LNCaP clone FGC (cell line): ENCODE measurements at places on chromosomes 1 and 21.
A peak's percentile ranks its signal among the peaks of the same experiment; 100 is the strongest.

- DNase-seq = no peak
Observed at GRCh38 chr1:247914941-247915662, 5.0 kb upstream of the OR2T8 start.

DNA sequence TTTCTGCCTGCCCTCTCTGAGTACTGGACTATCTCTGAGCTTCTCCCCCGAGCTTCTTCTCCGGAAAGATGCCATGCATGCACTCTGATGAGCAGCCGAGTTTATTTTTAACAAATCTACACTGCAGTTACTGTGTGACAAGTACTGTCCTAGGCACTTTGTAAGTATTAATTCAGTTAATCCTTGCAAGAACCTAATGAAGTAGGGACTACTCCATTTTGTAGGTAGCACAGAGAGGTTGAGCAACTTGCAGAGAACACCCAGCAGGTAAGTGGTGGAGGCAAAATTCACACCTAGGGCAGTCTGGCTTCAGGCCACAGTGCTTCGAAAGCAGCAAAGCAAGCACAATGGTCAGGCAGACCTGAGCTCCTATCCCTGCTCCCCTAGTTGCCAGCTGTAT, 3.8 kb upstream of the TAL1 start:
- no peak for DNase-seq

- no peak for DNase-seq
Observed at GRCh38 chr1:203799971-203800370, 4.5 kb downstream of the ZBED6 start.

DNA sequence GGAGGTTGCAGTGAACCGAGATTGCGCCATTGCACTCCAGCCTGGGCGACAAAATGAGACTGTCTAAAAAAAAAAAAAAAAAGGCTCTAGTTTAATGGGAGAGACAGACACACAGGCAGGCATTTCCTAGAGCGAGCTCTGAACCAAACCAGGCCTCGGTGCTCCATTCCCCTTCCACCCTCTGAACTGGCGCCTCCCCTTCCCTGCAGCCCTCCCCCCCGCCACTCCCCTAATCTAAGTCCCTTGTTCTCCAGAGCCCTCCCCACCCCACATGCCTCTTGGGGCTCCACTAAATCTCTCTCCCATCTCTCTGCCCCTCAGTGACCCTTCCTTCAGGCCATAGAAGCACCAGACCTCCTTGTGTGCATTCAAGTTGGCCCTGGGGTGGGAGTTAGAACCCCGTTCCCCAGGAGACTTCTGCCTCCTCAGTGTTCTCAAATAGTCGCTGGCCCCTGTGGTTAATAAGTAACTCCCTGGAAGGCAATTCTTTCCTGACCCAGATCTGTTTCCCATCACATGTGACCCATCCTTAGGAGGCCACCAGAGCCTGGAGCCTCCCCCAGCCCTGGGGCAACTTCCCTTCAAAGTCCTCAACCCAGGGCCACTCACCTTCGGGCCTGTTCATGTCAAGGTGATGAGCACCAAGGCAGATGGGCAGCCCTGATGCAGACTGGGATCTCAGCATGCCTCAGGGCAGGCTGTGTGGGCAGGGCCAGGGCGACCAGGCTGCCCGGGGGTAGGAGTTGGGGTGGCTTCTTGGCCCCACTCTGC, 42.6 kb upstream of the EPB41 start:
- DNase-seq = no peak

- DNase-seq = no peak
Observed at GRCh38 chr1:7524341-7525337, 246.5 kb upstream of the VAMP3 start.

DNA sequence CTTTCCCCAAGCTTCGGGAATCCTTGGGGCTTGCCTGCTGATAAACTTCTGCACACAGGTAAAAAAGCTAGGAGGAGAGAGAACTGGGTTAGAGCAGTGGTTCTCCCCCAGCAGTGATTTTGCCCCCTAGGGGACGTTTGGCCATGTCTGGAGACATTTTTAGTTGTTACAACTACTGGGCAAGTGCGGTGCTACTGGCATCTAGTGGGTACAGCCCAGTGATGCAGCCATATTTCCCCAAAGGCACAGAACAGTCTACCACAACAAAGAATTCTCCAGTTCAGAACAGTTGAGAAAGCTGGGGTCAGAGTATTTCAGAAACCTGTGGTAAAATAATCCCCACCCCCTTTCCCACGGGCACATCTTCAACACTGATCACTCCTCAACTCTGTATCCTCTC, 41.3 kb downstream of the LRRC71 start:
- no peak for DNase-seq

DNA sequence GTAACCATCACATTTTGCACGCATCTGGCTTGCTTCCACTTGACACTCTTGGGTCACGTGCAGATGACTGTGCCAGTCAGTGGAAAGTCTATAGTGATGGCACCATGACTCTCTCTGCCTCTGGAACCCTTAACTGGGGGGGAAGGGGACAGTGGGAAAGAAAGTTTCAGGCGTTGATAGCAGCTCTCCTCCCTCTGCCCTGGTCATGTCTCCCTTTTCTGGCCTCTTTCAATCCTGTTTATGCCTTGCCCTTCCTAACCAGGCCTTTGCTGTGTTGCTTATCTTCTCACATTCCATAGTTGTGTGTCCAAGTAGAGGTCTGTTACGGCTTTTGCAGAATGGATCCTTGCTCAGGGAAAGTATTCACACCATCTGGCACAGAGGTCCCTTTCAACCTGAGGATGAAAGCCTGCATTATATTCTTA, 93.5 kb downstream of the NRDC start:
- DNase-seq = no peak

DNA sequence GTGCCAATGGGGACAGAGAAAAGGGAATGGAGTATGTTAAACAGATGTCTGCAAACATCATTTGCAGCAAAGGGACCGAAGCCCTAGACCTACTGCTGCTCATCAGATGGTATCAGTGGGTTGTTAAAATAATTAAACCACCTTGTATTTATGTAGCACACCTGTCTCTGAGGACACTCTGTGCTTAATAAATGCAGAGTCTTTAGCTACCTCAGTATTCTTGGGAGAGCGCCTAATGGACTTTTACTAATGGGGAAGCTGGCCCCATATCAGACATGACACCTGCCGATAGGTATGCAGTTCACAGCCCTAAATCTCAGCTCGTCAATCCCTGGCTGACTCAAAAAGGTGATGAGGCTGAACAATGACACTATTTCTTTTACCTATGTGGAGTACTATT, 54.4 kb downstream of the SYT6 start:
- peak; percentile 28 for DNase-seq

DNA sequence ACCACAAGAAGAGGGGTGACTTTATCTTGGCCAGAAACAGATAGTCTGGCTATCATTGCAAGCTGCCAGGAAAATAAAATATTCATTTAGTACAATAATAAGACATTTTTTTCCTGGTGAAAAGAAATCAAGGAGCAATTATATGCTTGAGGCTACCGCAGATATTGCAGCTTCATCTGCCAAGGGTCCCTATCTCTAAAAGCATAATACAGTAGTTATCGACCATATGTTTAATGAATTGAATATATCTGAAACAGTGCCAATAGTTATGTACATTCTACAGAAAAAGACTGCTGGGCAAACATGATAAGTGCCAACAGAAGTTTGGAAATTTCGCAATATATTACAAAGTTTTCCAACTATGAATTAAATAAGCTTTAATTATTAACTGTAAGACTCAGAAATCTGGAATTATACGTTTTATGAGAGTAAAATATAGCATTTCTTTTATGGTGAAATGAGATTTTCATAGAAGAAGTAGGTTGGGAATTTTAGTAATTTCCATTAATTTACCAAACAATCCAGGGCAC, 561.1 kb upstream of the ZP4 start:
- no peak for DNase-seq

DNA sequence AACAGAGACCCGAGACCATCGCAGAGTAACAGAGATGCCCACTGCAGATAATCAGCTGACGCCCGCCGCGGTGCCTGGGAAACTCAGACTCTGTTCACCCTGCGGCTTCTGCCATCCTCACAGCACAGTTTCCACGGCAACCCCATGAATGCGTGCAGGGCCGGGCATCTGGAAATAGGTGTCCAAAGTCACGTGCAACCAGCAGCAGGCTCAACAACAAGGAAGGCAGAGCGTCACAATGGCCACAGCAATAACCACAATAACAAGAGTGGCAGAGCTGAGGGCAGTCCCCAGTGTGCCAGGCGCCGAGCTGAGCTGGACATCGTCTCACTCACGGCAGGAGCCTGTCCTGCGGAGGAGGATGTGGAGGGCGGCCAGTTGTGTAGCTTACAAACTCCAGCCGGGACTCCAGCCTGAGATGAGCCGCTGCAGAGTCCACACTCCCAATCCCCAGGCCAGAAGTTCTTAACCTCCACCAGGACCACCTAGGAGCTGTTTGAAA, 102.0 kb downstream of the CRYAA start:
- no peak for DNase-seq

GRCh38 chr1:232766241-232766890, 38.9 kb upstream of the MAP10 start:
- no peak for DNase-seq

- no peak for DNase-seq
Observed at GRCh38 chr21:28991861-28992525, 684 bp downstream of the LTN1 start.

DNA sequence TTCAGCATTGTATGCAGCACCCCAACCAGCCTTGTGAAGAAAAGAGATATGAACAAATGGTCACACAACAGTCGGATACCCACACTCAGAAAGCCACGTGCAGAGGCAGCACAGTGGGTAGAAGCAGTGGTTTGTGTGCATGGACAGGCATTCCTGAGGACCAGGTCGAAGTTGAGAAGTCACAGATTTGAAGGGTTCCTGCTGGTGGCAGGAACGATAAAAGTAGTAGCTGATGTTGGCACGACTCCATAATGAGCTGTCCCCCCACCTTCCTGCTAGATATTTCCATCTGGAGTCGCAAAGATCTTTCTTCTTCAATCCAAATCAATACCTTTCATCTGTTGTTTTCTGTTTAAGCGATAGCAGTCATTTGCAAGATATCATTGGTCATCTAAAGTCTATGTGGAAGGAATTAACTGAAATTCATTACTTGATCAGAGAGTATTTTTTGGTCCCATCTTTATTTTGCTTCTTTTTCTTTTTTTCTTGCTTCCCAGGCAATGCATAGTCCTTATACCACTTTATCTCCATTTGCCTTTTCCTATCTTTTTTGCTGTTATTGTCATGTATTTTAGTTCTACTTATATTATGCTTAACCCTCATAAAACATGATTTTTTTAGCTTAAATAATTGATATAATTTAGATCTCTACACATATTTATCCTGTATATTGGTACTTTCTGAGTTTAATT, 176.4 kb downstream of the DHRS3 start:
- no peak for DNase-seq

GRCh38 chr1:14620941-14621340, 22.5 kb downstream of the KAZN start:
- no peak for DNase-seq

- peak; percentile 57 for DNase-seq
Observed at GRCh38 chr1:205748403-205749233, 1.4 kb downstream of the NUCKS1 start.

DNA sequence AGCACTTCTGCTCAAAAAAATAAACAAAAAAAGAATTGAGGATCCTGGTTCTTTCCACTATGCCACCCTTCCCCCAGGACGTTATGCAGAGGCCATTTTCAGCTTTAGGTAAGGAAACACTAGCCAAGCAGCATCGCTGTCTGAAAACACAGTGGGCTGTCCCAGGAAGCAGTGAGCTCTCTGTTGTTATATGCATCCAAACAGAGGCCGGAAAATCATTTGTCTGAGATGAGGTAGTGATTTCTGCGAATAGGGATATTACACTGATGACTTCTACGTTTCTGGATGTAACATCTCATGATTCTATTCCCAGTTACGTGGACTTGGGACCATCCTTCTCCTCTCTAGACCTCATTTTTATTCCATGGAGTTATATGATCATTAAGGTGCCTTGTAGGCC, 137.2 kb downstream of the OMA1 start:
- DNase-seq = no peak

- no peak for DNase-seq
Observed at GRCh38 chr21:23162198-23162946, 2164.2 kb downstream of the NCAM2 start.

DNA sequence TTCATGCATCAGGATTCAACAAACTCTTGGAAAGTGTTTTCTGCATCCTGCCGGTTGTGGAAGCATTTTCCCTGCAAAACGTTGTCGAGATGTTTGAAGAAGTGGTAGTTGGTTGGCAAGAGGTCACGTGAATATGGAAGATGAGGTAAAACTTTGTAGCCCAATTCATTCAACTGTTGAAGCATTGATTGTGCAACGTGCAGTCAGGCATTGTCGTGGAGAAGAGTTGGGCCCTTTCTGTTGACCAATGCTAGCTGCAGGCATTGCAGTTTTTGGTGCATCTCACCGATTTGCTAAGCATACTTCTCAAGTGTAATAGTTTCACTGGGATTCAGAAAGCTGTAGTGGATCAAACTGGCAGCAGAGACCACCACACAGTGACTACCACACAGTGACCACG, 57.0 kb upstream of the PRDM2 start:
- no peak for DNase-seq

GRCh38 chr1:31523769-31524168, 52.5 kb upstream of the TINAGL1 start:
- no peak for DNase-seq

DNA sequence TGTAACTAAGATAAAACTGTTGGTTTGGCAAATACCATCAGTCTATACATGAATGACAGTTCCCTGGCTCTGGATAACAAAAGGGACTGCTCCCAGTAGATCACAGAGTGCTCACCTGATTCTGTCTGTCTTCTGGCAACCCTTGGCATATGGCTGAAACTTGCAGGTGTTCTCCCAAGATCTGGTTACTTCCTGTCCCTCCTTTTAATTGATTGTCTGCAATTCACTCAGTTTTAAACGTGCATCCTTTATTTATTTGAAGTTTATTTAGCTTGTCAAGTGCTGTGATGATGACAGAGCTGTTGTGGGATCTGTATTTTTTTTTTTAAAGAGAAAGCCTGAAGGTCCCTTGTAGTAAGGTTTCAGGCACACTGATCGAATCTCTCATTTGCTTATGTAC, 3.4 kb downstream of the KCNA3 start:
- DNase-seq = no peak

- no peak for DNase-seq
Observed at GRCh38 chr21:42560517-42561179, 47.0 kb downstream of the SLC37A1 start.

GRCh38 chr1:162361349-162361748, 15.3 kb downstream of the SPATA46 start:
- no peak for DNase-seq

DNA sequence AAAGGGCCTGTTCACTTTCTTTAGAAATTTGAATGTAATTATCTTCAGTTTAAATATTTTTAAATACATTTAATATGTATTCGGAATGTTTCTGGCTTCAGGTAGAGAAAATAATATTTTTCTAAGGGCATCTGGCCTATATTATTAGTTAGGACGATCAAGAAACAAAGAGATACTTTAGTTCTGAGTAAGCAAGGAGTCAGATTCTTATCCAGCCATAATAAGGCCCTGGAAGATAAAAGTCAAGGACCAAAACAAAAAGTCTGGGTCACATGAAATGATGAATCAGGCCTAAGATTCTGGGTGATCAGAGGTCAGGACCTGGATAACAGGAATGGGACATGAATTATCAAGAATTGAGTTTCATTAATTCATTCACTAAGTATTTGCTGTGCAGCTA, 6.3 kb downstream of the PHC2 start:
- DNase-seq = no peak
